ENCODE measurements at places on chromosomes 11 and 22. TPM values are rescaled to one million over a fixed set of nuclear protein-coding genes. Genes with fewer than 3 reads are reported as not detected.
A peak's percentile ranks its signal among the peaks of the same experiment; 100 is the strongest.

C11orf24 gene
- 26.4 TPM for total RNA-seq

- no peak for DNase-seq
Measured at GRCh38 chr11:62592146-62592815, 958 bp upstream of the TUT1 start.

DNA sequence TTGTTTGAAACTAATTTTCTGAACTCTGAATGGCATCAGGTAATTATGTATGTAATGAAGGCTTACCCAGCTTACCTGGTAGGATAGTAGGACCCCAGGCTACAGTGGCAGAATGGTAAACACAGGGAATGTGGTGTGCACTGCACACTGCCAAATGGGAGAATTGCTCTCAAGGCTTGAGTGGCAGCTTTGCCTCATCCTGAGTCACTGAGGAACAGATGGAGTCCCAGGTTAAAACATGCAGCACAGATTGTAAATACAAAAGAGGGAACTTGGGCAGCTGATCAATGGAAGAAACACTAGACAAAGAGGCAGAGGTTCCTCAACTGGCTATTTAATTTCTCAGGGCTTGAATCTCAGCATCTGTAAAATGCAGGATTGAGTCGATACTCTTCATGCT, 24.4 kb downstream of the GPR83 start:
- DNase-seq, result no peak

GRCh38 chr11:12800032-12800671, 125.9 kb downstream of the TEAD1 start:
- DNase-seq, result no peak

DNA sequence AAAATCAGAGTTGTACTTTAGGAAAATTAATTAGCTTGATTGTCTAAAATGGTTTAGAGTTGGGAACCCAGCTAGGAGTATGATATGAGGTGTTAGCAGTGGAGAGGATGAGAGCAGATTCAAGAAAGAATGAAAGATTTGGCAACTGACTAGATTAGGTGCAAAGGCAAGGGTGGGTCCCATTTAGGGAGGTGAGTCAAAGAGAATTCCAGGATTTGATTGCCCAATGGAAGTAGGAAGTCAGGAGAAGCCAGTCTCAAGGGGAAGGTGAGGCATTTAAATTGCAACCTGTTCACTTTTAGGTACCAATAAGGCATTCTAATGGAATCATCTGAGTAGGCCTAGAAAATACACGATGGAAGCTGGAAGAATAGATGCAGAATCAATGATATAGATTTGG, 3.6 kb upstream of the CKAP5 start:
- DNase-seq, result no peak

- no peak for DNase-seq
Measured at GRCh38 chr11:3823303-3823702, 14.9 kb downstream of the PGAP2 start.

DNA sequence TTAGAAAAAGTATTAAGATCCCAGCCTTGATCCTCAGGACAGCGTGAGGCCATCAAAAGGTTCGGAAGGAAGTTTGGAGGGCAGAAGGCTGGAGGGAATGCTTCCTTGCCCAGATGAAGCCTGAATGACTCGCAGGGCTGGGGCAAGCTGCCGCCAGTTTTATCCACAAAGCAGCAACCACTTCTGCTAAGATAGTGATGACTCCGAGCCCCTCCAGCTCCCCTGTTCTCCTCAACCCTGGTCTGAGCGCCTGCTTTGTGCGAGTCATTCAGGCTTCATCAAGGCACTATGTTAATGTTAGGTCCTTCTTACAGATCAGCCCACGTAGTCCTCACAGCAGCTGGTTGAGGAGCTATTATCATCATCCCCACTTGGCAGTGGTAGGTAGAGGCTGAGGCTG, 158.8 kb downstream of the COMMD9 start:
- no peak for DNase-seq

- no peak for DNase-seq
Measured at GRCh38 chr11:134125507-134125906, 56.6 kb downstream of the JAM3 start.

- DNase-seq, result no peak
Measured at GRCh38 chr11:122668562-122669090, 13.1 kb downstream of the UBASH3B start.

DNA sequence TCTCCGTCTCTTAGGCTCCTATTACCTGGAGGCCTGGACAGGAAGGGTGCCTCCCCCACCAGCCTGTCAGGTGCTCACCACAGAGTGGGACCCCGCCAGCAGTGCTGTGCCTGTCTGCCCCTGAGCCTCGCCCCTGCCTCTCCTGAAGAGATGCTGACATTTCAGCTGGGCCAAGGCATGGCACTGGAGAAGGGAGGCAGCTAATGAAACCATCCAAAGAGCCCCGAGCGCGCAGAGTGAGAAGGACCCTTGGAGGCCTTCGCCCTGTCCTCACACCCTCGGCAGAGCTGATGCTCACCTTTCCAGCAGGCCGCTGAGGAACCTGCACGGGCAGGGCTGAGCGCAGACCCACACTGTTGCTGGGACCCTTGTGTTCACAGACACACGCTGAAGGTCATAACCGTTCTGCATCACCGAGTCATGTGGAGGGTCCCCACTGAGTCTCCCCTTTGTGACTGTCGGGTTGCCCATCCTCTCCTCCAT, 2.1 kb upstream of the LRFN4 start:
- DNase-seq, result no peak

DNA sequence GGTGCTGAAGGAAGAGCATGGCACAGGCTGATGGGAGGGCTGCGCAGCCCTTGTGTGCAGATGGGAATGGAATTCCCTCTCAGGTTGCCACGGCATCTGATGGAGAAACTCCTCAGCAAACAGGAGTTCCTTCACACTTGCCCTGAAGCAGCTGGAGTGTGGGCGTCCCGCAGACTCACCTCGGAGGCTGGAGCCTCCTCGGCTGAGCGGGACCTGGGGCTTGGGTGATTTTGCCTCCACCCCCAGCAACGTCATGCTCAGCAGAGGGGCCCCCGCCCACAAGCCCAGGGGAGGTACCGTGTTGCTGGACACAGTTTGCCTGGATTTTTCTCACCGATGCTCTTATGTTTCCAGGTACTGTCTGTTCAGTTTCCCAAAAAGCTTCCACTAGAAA, 63.4 kb downstream of the MYO7A start:
- no peak for DNase-seq

DNA sequence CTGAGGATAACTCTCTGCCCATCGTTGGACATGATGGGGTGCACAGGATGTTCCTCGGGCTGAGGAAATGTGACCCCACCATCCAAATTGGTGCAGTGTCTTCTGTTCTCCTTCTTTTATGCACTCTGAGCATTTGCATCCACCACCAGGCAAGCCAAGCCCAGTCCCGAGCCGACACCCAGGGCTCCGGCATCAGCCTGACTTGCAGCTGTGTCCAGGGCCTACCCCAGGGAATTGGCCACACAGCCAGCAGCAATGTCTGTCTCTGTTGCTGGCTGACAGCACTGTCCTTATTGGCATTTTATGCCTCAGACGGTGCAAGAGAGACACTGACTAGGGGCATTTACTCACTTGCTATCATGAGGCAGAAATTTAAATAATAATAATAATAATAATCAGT, 25.4 kb upstream of the CPT1A start:
- DNase-seq, result no peak

SCUBE1 gene
- 3.0 TPM for total RNA-seq

VSIG10L2 gene
- not detected for total RNA-seq

GRCh38 chr22:47034076-47034808, 271.8 kb downstream of the TBC1D22A start:
- no peak for DNase-seq

GDPD5 gene
- 11.3 TPM for total RNA-seq

DNA sequence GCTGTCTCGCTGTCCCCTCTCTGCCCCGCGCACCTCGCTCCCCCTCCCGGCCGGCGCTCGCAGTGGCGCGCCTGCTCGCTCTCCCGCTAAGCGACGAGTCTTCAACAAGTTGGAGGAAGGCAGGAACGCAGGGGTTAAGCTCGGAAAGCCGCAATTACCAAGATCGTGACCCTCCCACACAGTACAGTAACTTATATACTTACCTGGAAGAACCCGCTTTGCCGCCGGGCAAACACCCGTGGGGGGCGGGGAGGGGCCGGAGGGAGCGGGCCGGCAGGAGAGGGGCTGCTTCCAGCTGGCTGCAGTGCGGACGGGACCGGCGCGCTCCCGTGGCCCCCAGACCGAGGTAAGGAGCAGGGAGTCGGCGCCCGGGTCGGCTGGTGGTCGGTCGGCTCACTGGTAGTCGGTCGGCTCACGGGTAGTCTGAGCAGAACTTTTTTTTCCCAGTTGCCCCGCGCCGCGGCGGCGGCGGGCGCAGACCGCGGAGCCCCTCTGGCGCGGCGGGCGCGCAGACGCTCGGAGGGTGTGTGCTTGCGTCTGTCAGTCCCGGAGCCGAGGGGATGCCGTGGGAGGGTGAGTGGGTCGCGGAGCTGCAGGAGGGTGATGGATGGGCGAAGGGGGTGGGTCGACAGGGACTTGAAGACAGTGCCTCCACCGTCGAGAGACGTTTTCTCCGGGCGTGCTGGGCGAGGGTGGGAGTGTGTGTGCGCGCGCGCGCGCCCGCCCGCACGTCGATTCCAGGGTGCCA, 101.2 kb upstream of the HSD17B12 start:
- peak; percentile 56 for DNase-seq

GRCh38 chr22:47199261-47199978, 437.0 kb downstream of the TBC1D22A start:
- peak; percentile 33 for DNase-seq

CRACR2B gene
- 11.3 TPM for total RNA-seq

All from activated CD8-positive, alpha-beta memory T cell treated with anti-CD3 and anti-CD28 coated beads, Interleukin-2, amount 10 ng/mL, durations not matched to agents 7 days and 5 days (primary cell).